ENCODE measurements at places on chromosomes 4 and X.

DNA sequence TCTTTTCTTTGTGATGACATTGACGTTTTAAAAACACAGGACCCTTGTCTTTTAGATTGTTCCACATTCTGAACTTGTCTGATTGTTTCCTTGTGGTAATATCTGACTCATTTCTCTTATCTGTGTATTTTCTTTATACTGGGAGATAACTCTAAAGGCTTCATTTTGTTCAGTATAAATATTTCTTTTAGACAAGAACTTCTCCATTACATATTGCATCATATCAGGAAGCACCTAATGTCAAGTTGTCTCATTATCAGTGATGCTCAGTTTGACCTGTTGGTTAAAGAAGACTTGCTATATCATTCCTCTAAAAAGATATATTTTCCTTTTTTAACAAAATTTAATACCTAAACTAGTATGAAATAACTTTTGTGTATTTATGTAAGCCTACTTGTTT lies 152.3 kb upstream of the BMP3 start:
- no peak for DNase-seq

- no peak for DNase-seq
Observed at GRCh38 chrX:141732031-141732430, 33.5 kb upstream of the SPANXD start.

DNA sequence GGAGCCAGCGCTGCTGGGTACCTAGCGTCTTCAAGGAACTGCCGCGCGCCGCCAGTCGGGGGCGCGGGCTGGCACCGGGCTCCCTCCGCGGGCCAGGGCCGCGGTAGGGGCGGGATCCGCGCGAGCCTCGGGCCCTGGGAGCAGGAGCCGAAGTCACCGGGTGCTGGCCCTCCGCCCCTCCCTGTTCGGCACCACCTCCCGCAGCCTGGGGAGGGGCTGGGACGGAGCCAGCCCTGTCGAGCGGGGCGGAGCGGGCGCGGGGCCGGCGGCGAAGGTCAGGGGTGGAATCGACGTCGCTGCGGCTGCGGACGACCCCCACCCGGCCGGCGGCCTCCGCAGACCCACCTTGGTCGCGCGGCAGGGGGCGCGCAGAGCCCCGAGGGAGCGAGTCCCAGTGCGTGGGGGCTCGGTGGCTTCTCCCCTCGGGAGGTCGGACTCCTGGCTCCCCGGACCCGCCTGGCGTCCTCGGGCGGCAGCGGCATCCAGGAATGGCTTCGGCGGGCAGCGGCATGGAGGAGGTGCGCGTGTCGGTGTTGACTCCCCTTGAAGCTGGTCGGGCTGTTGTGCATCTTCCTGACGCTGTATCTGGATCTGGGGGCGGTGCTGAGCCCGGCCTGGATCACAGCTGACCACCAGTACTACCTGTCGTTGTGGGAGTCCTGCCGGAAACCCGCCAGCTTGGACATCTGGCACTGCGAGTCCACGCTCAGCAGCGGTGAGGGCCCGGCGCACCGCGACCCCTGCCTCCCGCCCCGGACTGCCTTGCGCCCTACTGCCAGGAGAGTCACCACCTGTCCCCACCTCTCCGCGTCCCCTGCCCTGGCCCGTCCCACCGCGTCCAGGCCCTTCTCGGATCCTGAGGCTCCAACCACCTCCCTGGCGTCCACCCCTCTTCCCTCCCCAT lies 50.5 kb upstream of the FAM47C start:
- no peak for DNase-seq

DNA sequence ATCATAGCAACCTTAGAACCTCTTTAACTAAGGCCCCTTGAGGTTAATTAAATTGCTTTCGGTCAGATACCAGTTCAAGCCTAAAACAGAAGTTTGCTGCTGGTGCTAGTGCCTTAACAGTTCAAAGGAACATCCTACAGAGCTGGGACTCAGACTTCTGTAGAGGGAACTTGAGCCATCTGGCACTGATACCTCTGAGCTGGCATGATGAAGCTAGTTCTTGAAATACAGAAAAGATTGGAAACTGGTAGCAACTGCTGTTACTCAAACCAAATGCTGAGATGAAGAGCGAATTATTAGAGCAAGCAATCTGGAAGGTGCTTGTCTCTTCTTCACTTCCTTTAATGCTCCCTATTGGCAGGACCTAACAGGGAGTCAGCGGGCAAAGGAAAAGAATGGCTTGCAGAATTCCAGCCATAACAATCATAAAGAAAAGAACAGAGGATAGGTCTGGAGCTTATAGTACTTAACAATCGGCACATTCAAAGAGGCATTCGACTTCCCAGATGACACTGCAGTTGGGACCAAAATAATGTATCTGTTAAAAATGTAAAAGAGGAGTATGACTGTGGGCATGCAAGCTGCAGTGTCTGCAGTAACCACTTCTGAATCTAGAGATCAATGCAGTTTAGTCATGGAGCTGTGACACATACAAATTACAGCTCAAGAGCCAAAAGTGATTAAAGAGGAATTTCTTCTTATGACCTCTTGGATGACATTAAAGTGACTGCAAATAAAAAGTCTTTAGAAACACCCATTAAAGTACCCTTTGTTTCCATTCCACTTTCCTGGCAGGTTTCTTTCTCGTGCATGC lies 298.9 kb downstream of the PDGFC start:
- DNase-seq, result no peak

GRCh38 chr4:140359562-140360427 lies 13.7 kb upstream of the SCOC start:
- DNase-seq, result peak; percentile 85

DNA sequence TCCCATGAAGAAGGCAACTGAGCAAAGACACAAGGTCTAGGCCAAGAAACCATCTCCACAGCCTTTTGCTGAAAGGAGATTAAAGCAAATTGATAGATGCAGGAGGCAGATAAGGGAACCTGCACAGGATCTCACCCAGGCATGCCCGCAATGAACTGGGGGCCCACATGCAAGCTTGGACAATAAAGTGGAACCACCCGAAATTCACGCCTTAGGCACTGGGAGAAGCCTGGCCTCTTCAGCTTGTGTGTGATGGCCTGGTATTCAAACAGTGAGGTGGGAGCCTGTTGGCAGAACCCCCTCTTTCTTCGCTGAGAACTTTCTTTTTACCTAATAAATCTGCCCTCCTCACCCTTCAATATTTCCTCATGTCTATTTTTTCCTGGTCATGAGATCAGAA lies 213.2 kb downstream of the NR3C2 start:
- no peak for DNase-seq

- no peak for DNase-seq
Observed at GRCh38 chr4:64935469-64936001, 526.3 kb upstream of the TECRL start.

- DNase-seq, result no peak
Observed at GRCh38 chr4:106034220-106034619, 138.9 kb downstream of the NPNT start.

- no peak for DNase-seq
Observed at GRCh38 chr4:99845179-99845578, 28.6 kb downstream of the DAPP1 start.

GRCh38 chrX:9864011-9864410 lies 77.8 kb downstream of the SHROOM2 start:
- DNase-seq, result peak; percentile 19

DNA sequence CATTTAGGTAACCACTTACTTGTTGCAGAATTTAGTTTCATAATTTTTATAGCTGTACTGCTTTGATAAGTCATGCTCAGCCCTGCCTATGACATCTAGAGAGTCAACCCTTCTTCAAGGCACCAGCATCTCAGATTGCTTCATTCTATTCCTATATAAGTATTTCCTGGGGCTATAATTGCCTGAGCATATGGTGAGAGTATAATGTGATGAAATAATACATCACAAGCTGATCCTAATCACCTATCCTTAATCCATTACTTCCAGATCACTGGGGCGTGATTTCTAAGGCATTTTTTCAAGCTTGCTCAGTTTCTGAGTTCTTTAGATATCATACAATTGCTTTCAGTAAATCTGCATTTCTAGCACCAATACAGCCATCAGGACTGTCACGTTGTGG lies 200.0 kb upstream of the NPY2R start:
- DNase-seq, result no peak

GRCh38 chrX:136635235-136635634 lies 12.7 kb upstream of the CD40LG start:
- DNase-seq, result peak; percentile 55

- DNase-seq, result no peak
Observed at GRCh38 chrX:42143866-42144592, 220.7 kb upstream of the CASK start.

DNA sequence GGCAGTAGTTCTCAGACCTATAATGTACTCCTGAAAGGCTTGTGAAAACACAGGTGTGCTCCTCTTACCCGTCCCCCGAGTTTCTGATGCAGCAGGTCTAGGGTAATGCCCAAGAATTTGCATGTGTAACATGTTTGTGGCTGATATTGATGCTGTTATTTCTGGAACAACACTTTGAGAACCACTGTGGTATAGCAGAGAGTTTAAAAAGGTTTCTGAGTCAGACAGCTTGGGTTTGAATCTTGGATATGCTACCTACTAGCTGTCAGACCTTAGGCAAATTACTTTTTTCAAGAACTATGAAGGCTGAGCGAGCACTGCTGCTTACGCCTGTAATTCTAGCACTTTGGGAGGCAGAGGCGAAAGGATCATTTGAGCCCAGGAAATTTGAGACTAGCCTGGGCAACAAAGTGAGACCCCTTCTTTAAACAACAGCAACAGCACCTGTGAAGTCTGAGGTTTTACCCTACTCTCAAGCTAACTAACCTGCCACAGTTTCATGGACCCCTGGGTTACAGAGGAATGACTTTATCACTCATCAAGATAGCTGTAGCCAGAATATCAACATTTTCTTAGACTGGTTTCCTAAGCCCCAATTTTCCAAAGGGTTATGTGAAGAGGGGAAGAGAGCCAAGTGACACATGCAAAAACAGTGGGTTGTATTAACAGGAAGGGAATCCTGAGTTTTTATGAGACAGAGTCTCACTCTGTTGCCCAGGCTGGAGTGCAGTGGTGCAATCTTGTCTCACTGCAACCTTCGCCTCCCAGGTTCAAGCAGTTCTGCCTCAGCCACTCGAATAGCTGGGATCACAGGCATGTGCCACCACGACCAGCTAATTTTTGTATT lies 5.1 kb downstream of the AFF1 start:
- DNase-seq, result no peak

DNA sequence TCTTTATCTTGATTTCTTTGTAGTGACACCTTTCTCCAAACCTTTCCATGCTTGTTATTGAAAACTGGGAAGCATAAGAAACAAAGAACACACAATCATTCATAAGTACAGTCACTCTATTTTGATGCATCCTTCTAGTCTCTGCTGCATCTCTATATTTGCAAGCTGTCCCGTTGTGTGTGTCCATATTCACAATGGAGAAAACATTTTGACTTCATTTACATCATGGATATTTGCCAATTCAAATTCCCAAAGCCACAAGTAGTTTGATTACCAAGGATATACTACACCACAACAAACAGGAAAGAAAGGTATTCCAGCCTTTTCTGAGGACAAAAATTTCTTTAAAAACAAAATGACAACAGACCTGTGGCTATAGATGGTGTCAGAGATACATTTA lies 673.8 kb downstream of the STIM2 start:
- DNase-seq, result no peak

GRCh38 chrX:109601486-109601885 lies 23.5 kb downstream of the KCNE5 start:
- DNase-seq, result no peak

DNA sequence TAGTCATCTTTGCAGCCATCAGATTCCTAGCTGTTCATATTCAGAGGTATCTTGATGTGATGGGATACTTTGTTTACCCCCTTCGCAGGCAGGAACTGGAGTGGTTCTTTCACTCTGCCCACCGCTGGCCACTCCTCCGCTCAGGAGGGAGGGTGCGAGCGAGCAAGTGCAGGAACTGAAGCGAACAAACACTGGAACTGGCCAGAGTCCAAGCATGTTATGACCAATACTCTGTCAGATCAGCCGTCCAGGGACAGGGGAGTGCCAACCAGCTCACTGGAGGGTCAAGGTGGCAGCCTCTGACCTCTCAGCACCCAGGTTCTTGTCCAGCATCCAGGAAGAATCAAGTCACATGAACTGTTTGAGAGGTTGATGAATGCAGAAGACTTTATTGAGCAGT lies 18.0 kb upstream of the MANBA start:
- no peak for DNase-seq

- DNase-seq, result no peak
Observed at GRCh38 chr4:145786261-145786660, 106.3 kb downstream of the C4orf51 start.

All from Kasumi-1 (cell line).